ENCODE measurements at places on chromosomes 1 and 21.
A peak's percentile ranks its signal among the peaks of the same experiment; 100 is the strongest.

DNA sequence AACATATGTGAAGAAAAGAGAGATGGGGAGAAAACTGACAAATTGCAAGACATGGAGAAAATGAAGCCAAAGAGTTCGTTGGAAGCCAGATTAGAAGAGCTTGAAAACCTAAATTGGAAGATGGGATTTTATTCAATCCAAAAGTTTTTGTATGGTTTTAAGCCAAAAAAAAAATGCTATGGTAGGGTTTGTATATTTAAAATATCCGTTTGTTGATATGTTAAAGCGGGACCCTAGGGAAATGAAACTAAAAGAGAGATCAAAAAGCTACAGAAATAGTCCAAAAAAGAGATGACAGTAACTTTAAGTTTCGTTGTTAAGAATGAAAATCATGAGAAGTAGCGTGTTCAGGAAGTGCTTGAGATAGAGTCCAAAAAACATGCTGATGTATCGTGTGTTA is 617.7 kb upstream of the ADGRL2 start:
- no peak for DNase-seq

GRCh38 chr1:91798740-91799139 is 87.2 kb downstream of the TGFBR3 start:
- DNase-seq = no peak

DNA sequence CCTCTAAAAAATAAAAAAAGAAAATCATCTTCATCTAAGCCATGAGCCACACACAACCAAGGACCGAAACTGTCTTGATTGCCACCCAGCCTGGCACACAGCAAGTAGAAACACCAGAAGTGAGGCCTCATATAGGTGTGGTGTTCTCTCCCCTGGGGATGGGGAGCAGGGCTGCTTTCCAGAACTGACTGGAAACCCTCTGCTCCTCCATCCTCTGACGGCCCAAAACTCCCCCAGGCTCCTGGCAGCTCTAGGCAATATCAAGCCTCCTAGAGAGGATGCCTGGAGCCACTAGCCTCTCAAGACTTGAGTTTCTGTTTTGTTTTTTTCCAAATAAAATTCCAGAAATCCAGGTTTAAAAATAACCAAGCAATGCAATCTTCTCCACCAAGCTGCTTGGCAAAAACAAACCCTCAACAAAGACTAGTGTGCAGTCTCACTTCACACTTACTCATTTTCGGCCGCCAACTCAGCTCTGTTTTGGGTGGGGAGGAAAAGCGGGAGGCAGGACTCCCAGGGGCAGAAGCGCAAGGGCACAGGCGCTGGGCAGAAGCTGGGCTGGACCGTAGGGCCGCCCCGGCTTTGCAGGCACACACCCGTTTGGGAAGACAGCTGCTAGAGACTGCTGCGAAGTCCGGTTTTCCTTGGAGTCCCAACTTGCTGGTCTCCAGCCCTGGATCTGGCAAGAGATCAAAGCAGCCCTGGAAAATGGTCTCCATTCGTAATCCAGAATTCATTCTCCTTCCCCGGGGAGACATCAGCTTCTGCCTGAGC is 78.2 kb upstream of the CAPZB start:
- peak; percentile 83 for DNase-seq

- no peak for DNase-seq
Observed at GRCh38 chr21:33396951-33397350, 6.3 kb upstream of the IFNGR2 start.

- no peak for DNase-seq
Observed at GRCh38 chr1:185917646-185918045, 183.5 kb downstream of the HMCN1 start.
